HEK293T (cell line): ENCODE measurements at places on chromosomes 12 and 14.

- no peak for DNase-seq
These were observed 33.2 kb downstream of the MARK3 start for GRCh38 chr14:103418481-103418818.

DNA sequence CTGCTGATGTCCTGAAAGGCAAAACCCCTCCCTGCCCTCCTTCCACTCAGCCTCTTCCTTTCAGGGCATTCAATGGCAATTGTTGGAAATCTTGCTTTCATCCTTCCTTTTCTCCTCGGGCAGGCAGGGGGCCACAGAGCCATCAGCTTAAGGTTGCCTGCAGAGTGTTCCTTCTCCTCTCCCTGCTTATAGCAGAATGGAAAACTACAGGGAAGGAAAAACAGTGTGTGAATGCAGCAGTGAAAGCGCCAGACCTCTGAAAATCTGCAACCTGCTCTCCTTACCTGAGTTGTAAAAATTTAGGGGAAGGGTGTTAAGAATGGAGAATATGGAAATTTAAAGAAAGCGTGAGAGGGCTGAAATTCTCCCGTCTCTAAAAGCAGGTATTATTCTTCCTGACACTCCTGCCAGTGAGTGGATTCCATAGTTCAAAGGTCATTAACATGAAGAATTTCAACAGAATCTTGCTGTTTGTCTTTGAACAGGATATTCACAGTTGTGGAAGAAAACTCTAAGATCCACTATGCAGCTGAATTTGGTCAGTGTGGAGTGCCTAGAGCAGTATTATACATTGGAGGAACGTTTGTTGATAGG, 348.8 kb downstream of the KCNH5 start:
- no peak for DNase-seq

DNA sequence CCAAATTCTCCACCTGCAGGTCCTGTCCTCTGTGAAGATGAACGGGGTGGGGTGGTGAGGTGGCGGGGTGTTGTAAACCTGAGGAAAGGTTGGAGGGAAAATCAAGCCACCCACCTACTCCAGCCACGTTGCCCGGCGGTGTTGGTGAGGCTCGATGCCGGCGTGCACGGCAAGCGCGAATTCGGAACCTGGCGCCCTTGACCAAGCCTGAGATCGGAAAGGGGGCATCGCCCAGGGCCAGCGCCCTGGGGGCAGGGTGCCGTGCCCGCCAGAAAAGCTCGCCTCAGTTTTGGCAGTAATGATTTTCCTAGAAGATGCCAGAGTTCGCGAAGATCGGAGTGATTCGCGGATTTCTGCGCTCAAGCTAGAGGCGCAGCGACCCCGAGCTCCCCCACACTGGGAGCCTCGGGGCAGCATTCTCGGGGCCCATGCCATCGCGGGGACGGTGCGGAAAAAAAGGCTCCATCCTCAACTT, 817 bp downstream of the STXBP6 start:
- DNase-seq, result no peak

DNA sequence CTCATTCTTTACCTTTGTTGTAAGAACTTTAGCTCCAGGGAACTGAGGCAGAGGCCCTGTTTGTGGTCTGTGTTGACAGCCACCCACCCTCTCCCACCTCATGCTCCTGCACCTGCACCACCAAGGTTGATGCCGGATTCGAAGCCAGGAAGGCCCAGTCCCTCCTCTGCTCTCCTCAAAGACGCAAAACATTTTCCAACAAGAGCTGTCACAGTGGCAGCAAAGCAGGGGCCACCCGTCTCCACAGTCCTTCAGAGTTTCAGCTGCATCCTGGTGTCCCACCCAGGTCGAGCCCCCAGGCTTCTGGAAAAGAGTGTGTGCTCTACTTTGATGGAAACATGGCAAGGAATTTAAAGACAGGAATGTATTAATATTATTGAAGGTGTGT, 37.4 kb downstream of the MMAB start:
- no peak for DNase-seq

- DNase-seq, result no peak
These were observed 60.4 kb downstream of the TTC7B start for GRCh38 chr14:90755661-90756304.

GRCh38 chr12:31235868-31236395, 90.0 kb downstream of the SINHCAF start:
- DNase-seq, result no peak

DNA sequence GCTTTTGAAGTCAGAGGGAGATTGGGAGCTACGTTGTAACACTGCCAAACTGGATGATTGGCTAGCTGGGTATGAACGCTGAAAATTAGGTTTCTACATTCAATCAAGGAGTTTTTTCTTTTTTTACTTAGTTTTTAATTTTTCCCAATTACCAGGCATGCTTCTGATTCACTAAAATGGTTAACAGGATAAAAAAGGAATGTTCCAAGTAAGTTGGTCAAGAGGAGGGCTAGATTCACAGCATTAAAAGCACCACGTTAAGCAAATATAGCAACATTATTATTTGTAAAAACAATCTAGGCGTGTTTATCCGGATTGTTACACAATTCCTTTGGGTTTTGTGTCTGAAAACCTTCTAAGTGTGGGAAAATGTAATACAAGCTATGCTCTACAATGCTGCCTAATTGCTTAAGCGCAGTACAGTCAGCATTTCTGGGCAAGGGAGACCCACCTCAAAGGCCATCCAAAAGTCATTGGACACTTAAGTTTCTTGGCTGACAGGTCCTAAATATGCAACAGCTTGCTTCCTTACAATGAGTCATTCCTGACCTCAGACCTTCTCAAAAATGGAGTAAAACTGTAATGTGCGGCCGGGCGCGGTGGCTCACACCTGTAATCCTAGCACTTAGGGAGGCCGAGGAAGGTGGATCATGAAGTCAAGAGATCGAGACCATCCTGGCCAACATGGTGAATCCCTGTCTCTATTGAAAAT, 1.2 kb downstream of the RPLP0 start:
- DNase-seq, result no peak

DNA sequence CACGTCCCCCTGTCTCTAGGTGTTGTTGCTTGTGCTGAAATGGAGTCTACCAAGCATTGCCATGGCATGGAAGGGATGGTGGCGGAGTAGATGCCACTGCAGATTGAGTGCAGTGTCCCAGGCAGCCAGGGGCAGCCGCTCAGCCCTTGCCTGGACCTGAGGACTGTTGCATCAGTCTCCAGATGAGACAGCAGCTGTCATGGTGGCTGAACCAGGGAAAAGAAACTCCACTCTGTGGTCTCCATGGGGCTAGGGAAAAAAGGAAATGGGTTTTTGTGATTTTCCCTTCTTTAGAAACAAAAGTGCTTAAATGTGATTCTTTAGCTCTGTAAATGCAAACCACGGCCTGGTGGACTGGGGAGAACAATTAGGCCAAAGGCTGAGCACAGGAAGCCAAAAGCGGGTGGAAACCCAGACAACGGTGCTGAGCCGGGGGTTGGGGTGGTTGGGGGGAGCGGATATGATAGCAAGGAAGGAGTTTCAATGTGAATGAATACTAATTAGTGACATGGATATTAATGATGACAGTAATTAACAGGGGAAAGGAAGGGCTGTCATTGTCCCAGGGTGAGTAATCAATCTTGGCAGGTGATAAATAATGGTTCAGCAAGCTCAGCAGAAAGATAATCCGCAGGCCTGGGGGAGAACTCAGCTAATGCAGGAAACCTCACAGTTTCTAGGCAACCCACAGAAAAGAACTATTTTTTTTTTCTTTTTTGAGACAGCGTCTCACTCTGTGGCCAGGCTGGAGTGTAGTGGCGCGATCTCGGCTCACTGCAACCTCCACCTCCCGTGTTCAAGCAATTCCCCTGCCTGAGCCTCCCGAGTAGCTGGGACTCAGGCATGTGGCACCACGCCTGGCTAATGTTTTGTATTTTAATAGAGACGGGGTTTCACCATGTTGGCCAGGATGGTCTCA, 442.6 kb downstream of the DPF3 start:
- DNase-seq, result no peak

GRCh38 chr14:90374813-90375212, 22.0 kb upstream of the CALM1 start:
- no peak for DNase-seq

GRCh38 chr12:92068459-92068858, 77.2 kb downstream of the BTG1 start:
- DNase-seq, result no peak

- no peak for DNase-seq
These were observed 126.9 kb downstream of the BICD1 start for GRCh38 chr12:32233568-32233967.

GRCh38 chr12:1047898-1048660, 57.1 kb downstream of the ERC1 start:
- no peak for DNase-seq

- no peak for DNase-seq
These were observed 8.3 kb downstream of the ANKRD33 start for GRCh38 chr12:51896236-51896635.

GRCh38 chr12:106879612-106880011, 76.1 kb upstream of the TMEM263 start:
- DNase-seq, result no peak

DNA sequence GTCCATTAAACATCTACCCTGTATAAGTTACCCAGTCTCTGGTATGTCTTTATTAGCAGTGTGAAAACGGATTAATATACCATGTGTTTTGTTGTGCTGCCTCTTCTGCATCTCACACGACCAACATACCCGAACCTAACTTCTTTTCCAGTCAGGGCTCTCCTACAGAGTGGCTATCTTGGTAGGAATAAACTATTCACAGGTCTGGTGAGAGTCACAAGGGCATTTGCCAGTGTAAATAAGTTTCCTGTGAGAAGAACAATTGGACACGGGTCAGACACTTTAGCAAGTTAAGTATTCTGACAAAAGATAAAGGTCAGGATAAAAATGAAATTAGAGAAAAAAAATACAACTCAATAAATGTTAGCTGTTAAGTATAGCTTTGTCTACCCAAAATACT, 60.9 kb downstream of the MYF5 start:
- DNase-seq, result no peak

GRCh38 chr14:99837822-99838221, 44.6 kb downstream of the EML1 start:
- no peak for DNase-seq
